ENCODE measurements at places on chromosomes 13 and 19. TPM values are rescaled to one million over a fixed set of nuclear protein-coding genes. Genes with fewer than 3 reads are reported as not detected.

Gene SLC7A9
- total RNA-seq: not detected

Gene RHPN2
- total RNA-seq: 1.3 TPM

Gene MCEMP1
- total RNA-seq: not detected

Gene RPL21
- total RNA-seq: 1,211 TPM

Gene USHBP1
- 23.6 TPM for total RNA-seq

Gene PRR22
- 0.44 TPM for total RNA-seq

Gene CRLF1
- total RNA-seq: 0.53 TPM

Gene ZNF99
- not detected for total RNA-seq

Gene TPGS1
- 40.9 TPM for total RNA-seq

Gene TBXA2R
- 9.3 TPM for total RNA-seq

Gene NRTN
- not detected for total RNA-seq

Gene SLC25A41
- total RNA-seq: not detected

Gene VSTM2B
- total RNA-seq: not detected

Gene CCDC70
- total RNA-seq: 0.54 TPM

Gene APOE
- 1.2 TPM for total RNA-seq

Gene PALM3
- total RNA-seq: not detected

Gene ZNF112
- 2.4 TPM for total RNA-seq

Gene SYT5
- not detected for total RNA-seq

Gene FPR3
- not detected for total RNA-seq

Gene FLT1
- total RNA-seq: 74.6 TPM

Gene NLRP4
- not detected for total RNA-seq

Gene CNN1
- not detected for total RNA-seq

Gene ZNF665
- 6.7 TPM for total RNA-seq

Gene SELENOV
- total RNA-seq: not detected

Gene FFAR3
- total RNA-seq: not detected

Gene PSG6
- not detected for total RNA-seq

Gene C1QTNF9
- total RNA-seq: not detected

Gene ASPDH
- not detected for total RNA-seq

Gene TTC9B
- total RNA-seq: not detected

Gene FKRP
- 24.8 TPM for total RNA-seq

Gene PTH2
- not detected for total RNA-seq

Gene LILRB3
- not detected for total RNA-seq

Gene TGFBR3L
- total RNA-seq: not detected

Gene FSD1
- total RNA-seq: 7.9 TPM

Gene PEPD
- 137 TPM for total RNA-seq

Gene HCST
- total RNA-seq: not detected

Gene CALR3
- not detected for total RNA-seq

Gene NCAN
- total RNA-seq: not detected

Gene ZNF221
- total RNA-seq: 3.3 TPM
